NCI-H1105 treated with DMSO at 0.1 percent for 48 hours (cell line): ENCODE measurements at places on chromosomes 11 and 22.

DNA sequence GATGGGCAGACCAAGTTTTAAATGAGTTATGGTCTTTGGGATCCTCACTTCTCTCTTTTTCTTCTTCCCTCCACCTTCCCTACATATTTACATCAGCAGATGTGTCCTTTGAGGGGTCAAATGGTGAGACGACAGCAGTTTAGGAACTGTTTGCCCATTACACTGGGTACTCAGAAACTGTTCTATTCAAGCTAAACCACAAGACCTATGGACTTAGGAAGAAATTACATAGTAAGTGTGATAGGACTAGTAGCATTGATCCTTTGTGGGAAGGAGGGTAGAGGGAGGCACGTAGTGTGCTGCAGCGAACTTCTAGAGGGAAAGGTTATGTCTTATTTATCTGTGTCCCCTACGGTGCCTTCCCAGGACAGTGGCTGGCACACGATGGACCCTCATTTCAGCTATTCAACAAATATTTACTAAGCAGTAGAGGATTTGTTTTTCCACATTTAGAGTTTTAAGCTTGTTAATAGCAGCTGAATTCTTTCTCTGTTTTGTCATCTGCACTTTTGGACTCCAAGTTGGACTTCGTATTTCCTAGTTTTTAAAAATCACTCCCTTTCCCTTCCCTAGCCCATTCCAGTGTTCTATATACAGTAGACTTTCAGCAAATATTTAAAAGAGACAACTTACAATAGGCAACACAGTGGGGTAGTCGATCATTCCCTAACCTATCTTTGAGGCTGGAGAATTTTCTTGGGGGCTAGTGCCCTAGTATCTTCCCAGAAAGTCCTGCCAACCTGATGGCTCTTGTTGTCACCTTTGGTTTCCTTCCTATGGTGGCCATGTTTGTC lies 13.9 kb downstream of the FZD4 start:
- DNase-seq: no peak

DNA sequence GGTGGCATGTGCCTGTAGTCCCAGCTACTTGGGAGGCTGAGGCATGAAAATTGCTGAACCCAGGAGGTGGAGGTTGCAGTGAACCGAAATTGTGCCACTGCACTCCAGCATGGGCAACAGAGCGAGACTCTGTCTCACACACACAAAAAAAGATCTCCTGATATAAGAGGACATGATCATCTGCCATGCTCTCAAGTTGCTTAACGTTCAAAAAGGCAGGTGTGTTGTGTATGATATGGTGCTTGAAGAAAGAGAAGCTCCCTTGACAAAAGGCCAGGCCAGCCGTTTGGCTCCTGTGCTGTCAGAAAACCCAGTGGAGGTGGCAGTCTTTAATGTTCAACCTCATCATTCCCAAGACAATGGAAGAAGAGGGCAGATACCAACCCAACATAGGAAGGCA lies 117.3 kb upstream of the PLET1 start:
- DNase-seq: no peak

DNA sequence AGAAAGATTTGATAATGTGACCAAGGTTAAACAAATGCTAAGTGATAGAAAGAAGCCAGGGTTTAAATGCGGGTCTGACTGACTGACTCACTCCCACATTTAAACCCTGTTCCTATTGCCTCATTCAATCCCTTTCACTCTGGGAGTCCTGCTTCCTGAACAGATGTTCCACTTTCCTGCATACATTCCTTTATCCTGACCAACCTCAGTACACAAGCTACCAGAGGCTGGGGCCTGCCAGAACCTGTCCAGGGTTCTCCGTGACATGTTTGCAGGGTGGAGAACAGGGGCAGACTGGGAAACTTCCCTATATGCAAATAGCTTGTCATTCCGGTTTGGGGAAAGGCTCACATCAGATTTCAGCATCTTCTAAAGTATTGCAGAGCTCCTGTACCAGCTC lies 3.0 kb upstream of the ANKK1 start:
- DNase-seq: peak; percentile 35

DNA sequence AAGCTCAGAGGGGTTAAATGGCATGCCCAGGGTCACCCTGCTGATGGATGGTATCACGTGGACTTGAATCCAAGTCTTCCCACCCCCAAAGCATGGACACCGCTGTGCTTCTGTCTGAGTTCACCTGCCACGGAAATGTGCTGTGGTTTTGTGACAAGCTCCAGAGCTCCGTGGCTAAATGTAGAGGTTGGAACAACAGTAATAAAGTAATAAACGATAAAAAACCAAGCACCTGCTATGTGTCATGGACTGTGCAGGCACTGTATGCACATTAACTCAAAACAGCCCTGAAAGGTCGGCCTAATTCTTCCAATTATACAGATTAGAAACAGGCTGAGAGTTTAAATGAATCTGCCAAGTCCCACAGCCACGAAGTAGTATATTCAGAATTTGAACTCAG lies 182.1 kb upstream of the NAV2 start:
- no peak for DNase-seq

DNA sequence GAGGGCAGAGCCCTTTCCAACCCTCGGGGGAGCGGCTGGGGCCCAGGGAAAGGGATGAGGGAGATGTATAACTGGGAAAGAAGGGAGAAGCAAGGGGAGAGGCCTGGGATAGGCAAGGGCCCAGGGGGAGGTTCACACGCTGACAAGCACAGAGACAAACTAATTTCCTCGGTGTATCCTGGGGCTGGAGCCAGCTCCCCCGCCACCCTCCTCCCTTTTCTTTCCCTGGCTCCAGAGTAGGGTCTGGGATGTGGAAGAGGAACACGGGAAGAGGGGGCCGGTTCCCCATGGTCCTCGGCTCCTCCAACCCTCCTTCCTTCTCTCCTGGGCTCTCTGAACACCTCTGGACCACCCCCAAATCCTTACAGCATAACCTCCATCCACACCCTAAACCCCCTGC lies 6.9 kb downstream of the CLCF1 start:
- DNase-seq: no peak

DNA sequence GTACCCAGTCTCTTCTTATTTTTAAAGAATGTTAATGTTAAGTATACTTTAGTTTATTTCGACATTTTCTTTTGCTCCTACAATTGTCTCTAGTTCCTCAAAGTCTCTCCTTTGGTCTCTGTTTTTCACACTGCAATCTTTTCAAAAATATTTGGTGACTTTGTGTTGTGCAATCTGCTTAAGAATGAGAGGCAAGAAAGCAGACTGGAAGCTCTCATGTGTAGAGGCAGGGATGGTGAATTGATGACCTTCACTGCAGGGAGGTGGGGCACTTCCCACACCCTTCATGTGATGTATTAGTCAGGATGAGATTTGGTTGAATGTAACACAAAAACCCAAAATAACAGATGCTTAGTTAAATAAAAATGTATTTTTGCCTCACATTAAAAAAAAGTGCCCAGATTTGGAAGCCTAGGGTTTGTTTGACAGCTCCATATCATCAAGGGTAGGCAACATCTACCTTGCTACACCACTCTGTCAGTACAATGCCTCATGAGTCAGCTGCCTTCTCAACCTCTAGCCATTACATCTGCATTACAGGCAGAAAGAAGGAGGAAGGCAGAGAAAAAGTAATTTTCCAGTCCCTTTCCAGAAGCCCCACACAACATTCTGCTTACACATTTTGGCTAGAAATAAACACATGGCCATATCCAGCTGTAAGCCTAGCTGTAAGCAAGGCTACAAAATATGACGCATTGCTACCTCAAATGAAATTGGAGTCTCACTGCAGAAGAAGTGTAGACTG lies 3.8 kb upstream of the MMP27 start:
- DNase-seq: no peak

GRCh38 chr11:76641905-76642304 lies 28.6 kb downstream of the LRRC32 start:
- no peak for DNase-seq

GRCh38 chr11:12377106-12377823 lies at the start of gene PARVA:
Gene PARVA, plus strand, starts transcription at chr11:12377571. Its CDS starts 77 bp downstream, at chr11:12377648.
- peak; percentile 39 for DNase-seq

DNA sequence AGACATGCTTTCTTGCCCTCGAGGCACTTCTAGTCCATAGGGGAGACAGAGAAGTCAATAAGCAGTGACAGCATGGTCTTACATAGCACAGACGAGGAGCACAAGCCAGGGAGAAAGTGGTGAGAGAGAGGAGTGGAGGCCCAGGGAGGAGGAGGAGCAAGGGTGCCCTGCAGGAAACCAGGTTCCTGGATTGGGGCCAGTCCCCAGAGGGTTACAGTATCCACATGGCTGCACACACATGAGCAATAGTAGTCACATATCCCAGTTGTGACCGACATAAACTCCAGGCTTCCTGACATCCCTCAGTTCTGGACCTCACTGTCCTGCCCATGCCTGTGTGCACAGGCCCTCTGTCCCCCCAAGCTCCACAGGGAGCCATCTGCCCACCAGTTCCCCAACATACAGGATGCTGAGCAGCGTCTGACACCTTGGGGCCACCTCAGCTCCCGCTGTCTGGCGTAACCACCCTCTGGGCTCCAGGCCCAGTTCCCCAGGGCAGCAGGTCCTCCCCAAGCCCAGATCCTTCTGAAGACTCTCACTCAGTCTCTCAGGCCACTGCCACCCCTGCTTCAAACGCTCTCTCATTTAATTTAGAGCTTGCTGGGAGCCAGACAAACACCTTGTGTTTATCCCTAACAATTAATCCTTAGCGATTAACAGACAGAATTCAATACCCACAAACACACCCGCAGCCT lies 53.7 kb downstream of the DSCAML1 start:
- DNase-seq: peak; percentile 76

DNA sequence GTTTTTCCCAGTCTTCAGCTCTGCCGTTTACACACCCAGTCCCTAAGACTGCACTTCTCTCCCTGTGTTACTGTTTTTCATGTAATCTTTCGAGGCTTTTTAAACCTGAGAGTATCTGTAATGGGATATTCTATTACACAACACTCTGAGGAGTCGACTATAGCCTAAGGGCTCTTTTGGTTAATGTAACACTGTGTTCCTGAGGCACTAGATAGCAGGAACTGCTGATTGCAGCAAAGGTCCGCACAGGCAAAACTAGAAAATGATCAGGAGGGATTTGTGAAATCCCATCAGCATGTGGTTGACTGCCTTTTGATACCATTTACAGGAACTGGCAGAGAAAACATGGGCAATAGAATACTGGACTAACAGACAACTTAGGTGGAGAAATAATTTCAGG lies 512.3 kb upstream of the RAG2 start:
- no peak for DNase-seq

- peak; percentile 97 for DNase-seq
Observed at GRCh38 chr11:34632105-34632791, 11.4 kb downstream of the EHF start.

DNA sequence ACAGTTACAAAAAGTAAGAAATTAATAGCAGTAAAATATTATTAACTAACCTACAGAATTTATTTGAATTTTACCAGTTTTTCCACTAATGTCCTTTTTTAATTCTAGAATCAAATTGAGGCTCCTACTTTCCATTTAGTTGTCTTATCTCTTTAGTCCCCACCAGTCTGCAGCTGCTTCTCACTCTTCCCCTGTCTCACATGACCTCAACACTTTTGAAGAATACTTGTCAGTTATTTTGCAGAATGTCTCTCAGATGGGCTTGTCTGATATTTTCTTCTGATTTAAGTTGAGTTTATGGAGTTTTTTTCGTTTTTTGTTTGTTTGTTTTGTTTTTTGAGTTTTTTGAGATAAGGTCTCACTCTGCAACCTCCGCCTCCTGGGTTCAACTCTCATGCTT lies 74.3 kb upstream of the ADORA2A start:
- DNase-seq: no peak

- no peak for DNase-seq
Observed at GRCh38 chr11:134845474-134846327, 433.7 kb upstream of the B3GAT1 start.
